ENCODE measurements at places on chromosomes 7 and 10. TPM values are rescaled to one million over a fixed set of nuclear protein-coding genes. Genes with fewer than 3 reads are reported as not detected.

- ATAC-seq: peak; percentile 34
Measured at GRCh38 chr10:31961277-31962074, 32.8 kb upstream of the ARHGAP12 start.

DNA sequence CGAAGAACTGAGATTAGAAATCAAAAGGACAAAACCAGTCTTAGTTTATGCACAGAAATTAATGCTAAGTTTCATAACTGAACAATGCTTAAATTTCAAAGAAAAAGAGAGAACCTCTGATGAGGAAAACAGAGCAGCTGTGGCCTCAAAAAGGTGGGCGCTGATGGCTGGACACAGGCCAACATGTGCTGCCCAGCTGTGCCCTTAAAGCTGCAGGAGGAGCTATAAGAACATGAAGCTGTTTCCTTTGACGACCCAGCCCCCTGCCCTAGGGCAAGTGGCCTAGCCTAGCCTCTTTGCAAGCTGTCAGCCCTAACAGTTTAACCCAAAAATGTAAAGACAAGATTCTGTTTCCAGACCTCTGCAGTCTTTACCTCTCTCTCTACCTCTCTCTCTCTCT, 107.7 kb downstream of the GRID1 start:
- peak; percentile 54 for ATAC-seq

GRCh38 chr10:13890233-13891127, 303.7 kb downstream of the PRPF18 start:
- no peak for ATAC-seq

- ATAC-seq: no peak
Measured at GRCh38 chr10:5566614-5567013, 41.9 kb downstream of the CALML3 start.

DNA sequence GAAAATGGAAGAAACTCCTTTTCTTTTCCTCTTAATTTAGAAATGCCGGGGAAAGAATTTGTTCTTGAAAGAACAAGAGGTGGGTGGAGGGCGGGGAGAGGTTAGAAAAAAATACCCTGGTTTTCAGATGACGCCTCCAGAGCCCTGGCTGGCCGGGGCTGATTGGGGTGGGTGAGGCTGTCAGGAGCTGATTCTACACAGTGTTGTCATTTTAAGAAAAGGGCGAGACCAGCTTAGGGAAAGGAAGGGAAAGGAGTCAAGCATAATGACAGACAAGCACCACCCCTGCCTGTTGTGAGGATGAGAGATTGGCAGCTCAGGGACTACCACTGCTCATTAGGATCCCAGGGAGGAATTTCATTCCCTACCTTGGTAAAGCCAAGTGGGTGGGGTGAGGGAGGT, 9.9 kb upstream of the FAM180A start:
- ATAC-seq: no peak

DNA sequence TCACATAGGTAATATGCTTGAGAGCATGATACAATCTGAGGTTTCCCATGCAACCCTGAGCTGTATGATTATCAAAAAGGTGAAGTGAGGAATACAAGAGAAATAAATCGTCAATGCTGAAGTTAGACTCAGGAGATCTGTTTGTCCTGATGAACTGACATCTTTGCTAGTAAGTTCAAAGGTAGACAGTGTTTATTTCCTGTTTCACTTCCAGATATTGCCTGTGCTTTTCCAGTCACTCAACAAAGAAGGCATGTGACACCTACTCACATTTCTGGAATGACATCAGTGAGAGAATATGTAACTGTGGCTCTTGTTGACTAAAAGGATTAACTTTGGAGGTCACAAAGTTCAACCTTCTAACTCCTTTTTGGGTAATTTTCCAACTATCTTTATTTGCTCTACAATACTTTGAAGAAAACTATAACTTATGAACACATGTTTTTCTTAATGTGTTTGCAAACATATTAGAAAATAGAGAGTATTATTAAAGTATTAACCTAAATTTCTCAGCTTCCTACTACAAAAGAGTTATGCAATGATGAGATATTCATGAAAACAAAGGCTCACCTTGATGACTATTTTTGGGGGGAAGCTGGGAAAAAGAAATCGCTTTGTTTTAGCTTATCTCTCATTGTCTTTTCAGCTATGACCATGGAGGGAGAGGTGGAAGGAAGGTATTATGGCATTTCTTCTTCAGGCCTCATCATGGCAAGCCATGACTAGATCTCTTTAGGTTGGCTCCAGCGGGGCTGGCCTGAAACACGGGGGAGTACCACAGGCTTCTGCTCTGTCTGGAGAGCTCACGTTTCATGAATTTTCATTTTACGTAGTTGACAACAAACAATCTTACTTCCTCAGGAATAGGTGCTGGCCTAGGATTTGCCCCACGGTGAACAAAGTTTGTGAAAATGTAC, 214.7 kb upstream of the SLC26A5 start:
- ATAC-seq: peak; percentile 63

- no peak for ATAC-seq
Measured at GRCh38 chr10:129055986-129056385, 411.1 kb upstream of the MGMT start.

GRCh38 chr7:37234928-37235327, 213.7 kb downstream of the ELMO1 start:
- no peak for ATAC-seq

- ATAC-seq: peak; percentile 23
Measured at GRCh38 chr10:81873932-81874816, 820 bp upstream of the NRG3 start.

DNA sequence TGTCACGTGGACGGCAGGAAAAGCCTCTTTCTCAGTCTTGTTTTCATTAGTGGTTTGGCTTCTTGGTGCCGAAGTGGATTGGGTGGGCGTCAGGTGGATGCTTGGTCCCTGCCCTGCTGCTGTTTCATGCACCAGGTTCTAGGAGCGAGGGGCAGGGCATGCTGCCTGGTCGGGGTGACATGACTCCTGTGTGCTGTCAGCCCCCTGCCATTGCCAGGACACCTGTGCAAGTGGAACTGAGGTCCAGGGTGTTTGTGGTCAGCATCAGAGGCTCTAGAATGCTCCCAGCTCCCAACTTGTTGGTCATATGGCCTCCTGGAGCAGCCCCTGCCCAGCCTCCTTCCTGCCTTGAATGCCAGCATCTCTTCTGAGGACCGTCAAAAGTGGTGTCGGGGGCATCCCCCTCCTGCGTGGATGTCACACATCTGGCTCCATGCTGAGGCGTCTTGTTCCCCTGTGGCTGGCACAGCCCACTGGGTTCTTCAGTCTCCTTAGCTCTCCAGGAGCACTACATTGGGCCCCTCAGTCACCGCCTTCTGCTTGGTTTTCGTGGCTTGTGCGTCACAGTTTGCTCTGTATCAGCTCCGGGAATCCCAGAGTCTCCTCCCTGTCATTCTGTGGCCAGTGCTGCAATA, 24.8 kb downstream of the ADCY1 start:
- no peak for ATAC-seq

DNA sequence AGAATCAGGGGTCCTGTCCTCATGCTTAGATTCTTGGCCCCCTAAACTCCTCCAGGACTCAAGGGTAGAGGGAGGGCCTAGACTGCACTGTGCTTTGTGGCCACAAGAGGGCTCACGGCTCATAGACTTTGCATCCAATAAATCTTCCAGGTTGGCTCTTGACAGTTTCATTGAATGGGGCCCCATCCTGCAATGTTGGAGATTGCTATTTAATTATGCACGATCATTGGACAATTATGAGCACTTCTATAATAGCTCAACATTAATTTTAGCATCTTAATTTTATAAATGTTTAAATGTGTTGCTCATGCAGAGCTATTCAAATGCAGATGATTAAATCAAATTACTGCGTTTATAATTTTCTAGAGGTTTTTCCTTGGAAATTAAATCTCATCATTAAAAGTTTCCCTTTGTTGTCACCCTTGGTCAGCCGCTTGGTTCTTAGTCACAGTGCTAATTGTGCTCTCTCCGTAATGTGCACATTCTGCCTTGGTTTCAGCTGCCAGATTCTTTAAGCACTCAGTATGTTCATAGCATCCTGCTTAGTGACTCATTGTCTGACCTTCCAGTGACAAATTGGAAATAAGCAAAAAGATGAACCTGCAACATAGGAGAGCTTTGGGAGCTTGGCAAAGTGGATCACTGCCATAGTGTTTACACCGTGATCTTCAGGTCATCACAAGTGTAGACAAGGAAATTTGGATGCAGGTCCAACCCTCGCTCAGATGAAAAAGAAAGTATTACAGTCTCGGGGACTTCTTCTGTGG, 33.4 kb upstream of the PLPP4 start:
- peak; percentile 92 for ATAC-seq

DNA sequence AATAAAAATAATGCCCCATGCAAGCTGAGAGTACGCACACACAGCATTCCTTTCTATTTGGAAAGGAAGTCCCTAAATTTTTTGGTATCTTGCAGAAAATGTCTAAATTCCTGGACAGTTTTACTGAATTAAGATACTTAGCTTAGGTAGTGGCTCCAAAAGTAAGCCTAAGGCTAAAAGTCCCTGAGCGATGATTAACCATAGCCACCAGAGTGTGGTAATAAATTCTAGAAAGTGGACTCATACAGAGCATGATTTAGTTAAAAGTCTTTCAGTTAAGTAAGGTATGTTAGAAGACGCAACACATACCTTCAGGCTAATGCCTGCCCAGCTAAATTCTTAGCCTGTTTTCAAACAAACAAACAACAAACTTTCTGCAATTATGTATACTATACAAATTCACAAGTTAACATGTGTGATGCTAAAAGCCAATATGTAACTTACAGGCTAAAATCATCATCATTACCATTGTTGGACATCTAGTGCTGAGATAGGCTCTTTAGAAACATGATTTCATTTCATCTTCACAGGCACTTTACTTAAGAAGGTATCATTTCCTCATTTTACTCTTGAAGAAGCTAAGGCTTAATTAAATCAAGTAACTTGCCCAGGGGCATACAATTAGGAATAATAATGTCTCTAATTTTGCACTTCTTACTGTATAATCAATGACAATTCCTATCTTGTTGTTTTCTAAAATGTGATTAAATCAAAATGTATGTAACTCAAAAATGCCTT, 261.4 kb upstream of the YAE1 start:
- no peak for ATAC-seq

DNA sequence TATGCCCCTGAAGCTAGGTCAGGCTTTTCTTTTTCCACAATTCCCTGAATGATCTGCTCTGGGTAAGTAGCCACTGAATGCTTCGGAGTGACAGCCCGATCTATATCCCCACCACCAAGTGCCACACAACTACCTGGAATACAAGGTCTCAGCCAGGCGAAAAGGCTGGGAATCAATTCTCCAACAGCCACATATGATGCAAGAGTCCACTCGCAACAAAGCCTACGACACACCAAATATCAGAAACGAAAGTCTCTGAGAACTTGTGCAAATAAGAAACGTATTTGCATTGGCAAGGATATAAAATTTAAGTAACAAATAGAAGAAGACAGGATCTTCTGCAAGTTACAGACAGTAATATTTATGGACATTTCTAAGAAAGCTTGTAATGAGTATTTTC, 5.7 kb downstream of the HIPK2 start:
- ATAC-seq: no peak

DNA sequence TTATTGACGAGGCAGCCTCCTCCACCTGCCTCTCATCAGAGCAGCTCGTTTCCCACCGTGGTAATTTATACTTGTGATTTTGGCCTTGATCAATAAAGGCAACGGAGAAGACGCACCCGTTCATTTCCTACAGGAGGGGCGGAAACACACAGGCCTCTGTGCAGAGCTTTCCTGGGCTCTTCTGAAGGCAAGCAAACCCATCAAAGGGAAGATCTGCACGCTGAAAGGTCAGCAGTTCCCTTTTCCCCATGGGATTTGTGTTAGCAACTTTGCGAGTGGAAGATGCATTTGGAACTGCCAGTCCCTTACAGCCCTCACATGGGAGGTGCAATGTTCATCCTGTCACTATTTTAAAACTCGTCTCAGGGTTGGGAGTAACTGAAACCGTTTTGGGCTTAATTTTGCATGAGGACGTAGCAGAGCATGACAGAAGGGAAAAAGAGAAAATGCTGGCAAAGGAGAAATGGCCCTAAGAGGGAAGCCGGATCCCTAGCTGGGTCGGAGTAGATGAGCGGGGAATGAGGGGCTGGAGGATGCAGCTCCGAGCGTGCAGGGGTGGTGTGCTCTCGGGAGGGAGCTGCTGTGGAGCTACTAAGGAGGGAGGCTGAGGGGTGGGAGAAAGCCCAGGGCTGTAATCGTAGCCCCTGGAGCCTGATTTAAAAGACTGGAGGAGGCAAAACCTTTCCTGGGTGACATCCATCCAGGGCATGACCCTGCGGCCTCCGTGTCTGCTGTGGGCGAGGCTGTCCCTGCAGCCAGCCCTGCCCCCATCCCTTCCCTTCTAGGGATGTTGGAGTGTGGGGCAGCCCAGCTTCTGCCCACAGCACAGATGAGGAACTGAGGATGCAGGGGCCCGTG, 111.1 kb upstream of the FAM20C start:
- ATAC-seq: no peak

GRCh38 chr10:22824520-22824919, 103.3 kb upstream of the ARMC3 start:
- ATAC-seq: no peak

DNA sequence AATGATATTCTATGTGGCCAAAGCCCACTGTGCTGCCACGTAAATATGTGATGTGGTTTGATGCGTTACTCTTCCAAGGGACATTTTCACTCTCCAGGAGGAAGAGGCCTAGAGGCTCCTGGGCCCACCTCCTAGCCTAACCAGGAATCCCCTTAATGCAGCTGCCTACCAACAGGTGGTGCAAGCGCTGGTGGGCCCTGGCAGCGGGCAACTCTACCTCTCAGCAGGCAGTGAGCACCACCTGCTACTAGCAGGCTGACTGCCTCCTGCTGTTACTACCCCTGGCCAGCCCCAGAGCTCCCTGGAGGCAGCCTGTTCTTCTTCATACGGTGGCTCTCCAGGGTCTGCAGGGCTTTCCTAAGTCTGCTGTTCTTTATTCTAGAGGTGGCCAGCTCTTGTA, 62.8 kb downstream of the CDH23 start:
- ATAC-seq: no peak

GRCh38 chr7:20301311-20301939, 29.3 kb upstream of the ITGB8 start:
- no peak for ATAC-seq

DNA sequence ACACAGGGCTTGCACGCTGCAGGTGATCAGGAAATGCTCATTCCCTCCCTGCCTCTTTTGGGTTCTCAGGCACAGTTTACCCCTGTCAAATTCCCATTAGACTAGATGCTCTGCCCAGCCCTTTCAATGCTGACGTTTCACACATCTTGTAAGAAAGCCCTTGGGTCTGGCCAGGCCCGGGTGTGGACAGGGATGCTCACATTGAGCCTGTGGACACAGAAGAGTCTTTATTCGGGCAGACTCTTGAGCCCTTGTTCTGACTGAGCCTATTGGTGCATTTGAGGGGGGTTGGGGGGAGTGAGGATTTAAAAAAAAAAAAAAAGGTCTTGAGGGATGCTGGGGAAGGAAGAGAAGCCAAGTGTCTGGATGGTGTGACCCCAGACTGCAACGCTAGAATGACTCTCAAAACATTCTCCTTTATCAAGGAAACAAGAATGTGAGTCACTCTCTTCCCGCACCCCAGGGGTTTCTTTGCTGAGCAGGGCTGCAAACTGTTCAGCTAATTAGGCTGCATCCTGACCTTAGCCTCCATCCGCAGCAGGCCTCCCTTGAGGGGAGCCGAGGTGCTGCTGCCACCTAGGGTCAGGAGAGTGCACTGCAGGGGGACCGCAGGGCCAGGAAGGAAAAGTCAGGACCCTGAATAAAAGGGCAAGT, 53.6 kb upstream of the TMEM72 start:
- ATAC-seq: peak; percentile 78

Gene CRYGN
- not detected for total RNA-seq

Gene CTTNBP2
- 12.6 TPM for total RNA-seq

Gene HERC4
- 56.1 TPM for total RNA-seq

Gene RAB19
- total RNA-seq: not detected

Gene FZD1
- total RNA-seq: 3.4 TPM

Gene SSC4D
- 0.81 TPM for total RNA-seq

Gene HMX2
- total RNA-seq: 0.54 TPM

Gene MYPN
- total RNA-seq: 0.35 TPM

Data from motor neuron (in vitro differentiated cells).